ENCODE measurements at places on chromosomes 6 and 20.

- DNase-seq = no peak
Measured at GRCh38 chr6:137216875-137217553, 2.2 kb downstream of the IFNGR1 start.

GRCh38 chr6:148703900-148704299 is 42.9 kb upstream of the UST start:
- no peak for DNase-seq

DNA sequence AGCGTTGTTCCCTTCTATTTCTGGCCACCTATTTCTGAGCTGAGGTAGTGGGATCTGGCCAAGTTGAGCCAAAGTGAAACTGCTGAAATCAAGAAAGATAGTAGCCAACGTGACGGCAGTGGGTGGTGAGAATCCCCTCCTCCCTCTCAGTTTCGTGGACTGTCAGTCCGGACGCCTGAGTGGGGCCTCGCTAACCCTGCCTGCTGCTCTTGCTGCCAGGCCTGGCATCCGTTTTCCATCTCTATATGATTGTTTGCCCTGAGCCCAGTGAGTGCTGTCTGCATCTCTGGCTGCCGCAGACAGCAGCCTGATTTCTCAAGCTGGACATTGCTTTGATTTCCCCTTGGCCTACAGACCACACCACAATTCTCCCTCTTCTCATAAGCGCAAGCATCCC is 23.5 kb upstream of the PAX1 start:
- DNase-seq = no peak

- DNase-seq = no peak
Measured at GRCh38 chr6:133314947-133315346, 73.8 kb downstream of the EYA4 start.
